Endothelial cell of umbilical vein (primary cell): ENCODE measurements at places on chromosomes 3 and 15. TPM values are rescaled to one million over a fixed set of nuclear protein-coding genes. Genes with fewer than 3 reads are reported as not detected.

Gene PROS1
- total RNA-seq = 5.2 and 6.0 TPM in 2 replicates

Gene C15orf39
- total RNA-seq = 33.6 and 36.1 TPM in 2 replicates

Gene IGSF10
- total RNA-seq = not detected in 2 replicates

Gene HCLS1
- total RNA-seq = 63.5 and 68.5 TPM in 2 replicates

Gene ERC2
- 15.5 and 17.8 TPM in 2 replicates for total RNA-seq

Gene CHRNA5
- total RNA-seq = 12.7 and 15.6 TPM in 2 replicates

Gene HTR3E
- total RNA-seq = not detected in 2 replicates

Gene CDCP1
- total RNA-seq = 0.22 TPM in 1 of 2 replicates, not detected in the other

Gene HESX1
- total RNA-seq = 0.58 and 0.65 TPM in 2 replicates

Gene NEK10
- total RNA-seq = 4.6 and 5.0 TPM in 2 replicates

Gene CDC25A
- 18.4 and 19.0 TPM in 2 replicates for total RNA-seq

Gene CHD2
- total RNA-seq = 97.9 and 102 TPM in 2 replicates

Gene ADAM10
- total RNA-seq = 185 and 203 TPM in 2 replicates

Gene ARPC4
- total RNA-seq = 197 TPM in 2 replicates

Gene ARHGEF26
- 2.2 and 2.9 TPM in 2 replicates for total RNA-seq

Gene GOLGA6A
- total RNA-seq = not detected in 2 replicates
